Endothelial cell (in vitro differentiated cells): ENCODE measurements at places on chromosomes 4 and X.

DNA sequence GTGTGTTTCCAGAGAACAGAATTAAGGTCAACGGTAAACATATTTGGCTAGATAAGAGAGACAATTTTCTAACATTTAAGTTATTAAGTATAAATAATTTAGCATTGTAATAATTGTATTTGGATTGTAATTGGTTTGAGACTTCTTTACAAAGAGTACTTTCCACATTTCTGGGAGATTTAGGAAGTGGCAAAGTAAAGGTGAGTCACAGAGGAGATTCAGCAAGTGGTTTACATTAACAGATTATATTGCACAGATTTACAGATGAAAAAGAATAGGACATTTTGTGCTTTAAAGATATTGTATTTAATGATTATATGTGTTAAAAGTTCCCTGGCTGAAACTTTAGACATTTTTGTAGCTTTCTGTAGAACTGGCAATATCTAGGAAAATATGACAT lies 584.4 kb upstream of the AADAT start:
- DNase-seq = no peak

DNA sequence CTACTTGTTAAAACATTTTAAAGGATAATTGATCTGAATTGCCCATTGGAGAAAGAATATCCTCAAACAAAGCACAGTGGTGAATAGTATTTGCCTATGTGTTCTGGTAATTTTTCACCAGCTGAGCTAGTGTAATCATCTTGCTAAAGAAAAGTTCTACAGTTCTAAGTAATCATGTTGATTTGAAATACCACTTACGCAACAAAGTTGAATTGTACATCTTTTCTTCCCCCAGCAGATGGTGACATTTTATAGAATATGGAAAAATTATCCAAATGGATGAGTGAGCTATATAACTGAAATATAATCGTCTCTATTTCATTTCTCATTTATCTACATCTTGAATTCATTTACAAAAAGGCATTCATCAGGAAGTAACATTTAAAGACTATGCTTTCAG lies 9.7 kb upstream of the ZNF674 start:
- no peak for DNase-seq

DNA sequence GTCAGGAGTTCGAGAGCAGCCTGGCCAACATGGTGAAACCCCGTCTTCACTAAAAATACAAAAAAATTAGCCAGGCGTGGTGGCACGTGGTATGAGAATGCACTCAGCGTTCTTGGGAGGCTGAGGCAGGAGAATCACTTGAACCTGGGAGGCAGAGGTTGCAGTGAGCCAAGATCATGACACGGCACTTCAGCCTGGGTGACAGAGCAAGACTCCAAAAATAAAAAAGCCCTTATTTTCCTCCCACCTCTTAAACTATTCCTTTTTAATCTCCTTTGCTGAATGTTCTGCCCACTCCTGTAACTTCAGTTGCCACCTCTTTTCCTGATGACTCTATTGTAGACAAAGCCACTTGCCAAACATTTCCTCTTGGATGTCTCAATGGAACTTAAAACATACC lies 72.6 kb downstream of the TAF1 start:
- DNase-seq = no peak

GRCh38 chrX:16695079-16695676 lies 17.3 kb downstream of the CTPS2 start:
- peak; percentile 55 for DNase-seq

- no peak for DNase-seq
These were observed 42.0 kb upstream of the USP9X start for GRCh38 chrX:41043196-41043595.

- no peak for DNase-seq
These were observed 66.9 kb downstream of the CISD2 start for GRCh38 chr4:102935716-102936115.

DNA sequence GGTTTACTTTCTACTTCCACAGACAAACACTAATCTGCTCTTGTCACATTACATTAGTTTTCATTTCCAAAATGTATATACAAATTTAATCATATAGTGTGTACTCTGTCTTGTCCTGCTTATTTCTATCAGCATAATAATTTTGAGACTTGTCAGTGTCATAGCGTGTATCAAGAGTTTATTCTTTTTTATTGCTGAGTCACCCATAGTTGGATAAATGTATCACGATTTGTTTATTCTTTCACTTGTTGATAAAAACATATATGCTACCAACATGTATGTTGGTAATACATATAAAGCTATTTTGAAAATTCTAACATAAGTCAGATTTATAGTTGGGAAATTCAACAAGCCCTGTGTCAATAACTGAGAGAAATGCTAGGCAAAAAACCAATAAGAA lies 261.2 kb downstream of the TRAM1L1 start:
- DNase-seq = no peak

- no peak for DNase-seq
These were observed 42.1 kb downstream of the ZCCHC13 start for GRCh38 chrX:74346088-74346487.

DNA sequence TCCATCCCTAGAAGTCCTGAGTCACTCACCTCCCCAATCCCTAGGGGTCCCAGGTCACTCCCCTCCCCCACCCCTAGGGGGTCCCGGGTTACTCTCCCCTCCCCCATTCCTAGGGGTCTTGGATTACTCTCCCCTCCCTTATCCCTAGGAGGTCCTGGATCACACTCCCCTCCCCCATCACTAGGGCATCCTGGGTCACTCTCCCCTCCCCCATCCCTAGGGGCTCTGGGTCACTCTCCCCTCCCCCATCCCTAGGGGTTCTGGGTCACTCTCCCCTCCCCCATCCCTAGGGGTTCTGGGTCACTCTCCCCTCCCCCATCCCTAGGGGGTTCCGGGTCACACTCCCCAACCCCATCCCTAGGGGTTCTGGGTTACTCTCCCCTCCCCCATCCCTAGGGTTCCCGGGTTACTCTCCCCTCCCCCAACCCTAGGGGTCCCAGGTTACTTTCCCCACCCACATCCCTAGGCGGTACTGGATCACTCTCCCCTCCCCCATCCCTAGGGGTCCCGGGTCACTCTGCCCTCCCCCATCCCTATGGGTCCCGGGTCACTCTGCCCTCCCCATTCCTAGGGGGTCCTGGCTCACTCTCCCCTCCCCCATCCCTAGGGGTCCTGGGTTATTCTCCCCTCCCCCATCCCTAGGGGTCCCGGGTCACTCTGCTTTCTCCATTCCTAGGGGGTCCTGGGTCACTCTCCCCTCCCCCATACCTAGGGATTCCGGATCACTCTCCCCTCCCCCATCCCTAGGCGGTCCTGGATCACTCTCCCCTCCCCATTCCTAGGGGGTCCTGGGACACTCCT lies 2.1 kb downstream of the ASMTL start:
- DNase-seq = no peak

GRCh38 chrX:19956923-19957322 lies 33.9 kb downstream of the BCLAF3 start:
- no peak for DNase-seq

DNA sequence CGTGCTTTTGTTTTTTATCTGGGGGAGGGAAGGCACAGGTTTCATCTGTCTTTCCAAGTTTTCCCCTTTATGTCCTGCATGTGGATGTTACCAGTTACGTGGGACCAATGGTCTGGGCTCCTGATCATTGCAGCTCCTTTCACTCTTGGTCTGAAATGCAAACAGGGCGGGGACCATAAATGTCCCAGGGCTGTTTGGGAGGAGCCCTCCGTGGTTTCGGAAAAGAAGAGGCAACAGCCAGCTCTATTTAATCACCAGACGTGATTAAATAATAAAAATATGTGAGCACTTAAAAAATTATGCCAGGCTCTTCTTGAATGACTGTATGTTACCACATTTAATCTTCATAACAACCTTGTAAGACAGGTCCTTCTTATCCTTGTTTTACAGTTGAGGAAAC lies 30.8 kb upstream of the C1GALT1C1 start:
- no peak for DNase-seq

DNA sequence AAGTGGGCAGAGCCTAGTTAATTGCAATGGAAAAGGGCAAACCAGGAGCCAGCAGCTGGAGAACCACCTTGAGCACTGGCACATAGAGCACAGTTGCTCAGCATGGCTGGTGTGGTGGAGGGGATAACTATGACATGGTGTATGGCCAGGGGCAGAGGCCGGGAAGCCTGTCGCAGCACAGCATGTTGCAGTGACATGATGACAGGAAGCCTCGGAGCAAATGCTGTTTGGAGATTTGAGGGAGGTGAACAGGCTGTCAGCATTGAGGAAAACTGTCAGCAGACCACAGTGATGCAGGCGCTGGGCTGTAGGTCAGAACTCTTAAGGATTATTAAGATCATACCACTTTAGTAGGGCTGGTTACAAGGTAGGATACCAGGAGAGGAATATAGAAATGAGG lies 228.7 kb downstream of the CBR4 start:
- DNase-seq = no peak

DNA sequence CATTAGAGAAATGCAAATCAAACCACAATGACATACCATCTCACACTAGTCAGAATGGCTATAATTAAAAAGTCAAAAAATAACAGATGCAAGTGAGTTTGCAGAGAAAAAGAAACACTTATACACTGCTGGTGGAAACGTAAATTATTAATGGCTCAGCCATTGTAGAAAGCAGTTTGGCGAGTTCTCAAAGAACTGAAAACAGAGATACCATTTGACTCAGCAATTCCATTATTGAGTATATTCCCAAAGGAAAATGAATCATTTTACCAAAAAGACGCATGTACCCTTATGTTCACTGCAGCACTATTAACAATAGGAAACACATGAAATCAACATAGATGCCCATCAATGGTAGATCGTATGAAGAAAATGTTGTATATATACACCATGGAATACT lies 75.0 kb downstream of the NAA11 start:
- DNase-seq = no peak
